A549 treated with Mapracorat at 1 μM for 4 hours (cell line): ENCODE measurements at places on chromosomes 1 and 21. TPM values are rescaled to one million over a fixed set of nuclear protein-coding genes. Genes with fewer than 3 reads are reported as not detected.

MCOLN3 gene
- total RNA-seq = 3.6 to 4.3 TPM (median 4.0 TPM) in 5 replicates

KIF17 gene
- total RNA-seq = 1.6 to 2.7 TPM (median 2.1 TPM) in 5 replicates

NUDT4B gene
- total RNA-seq = 0.95 to 1.6 TPM (median 1.3 TPM) in 5 replicates

CD164L2 gene
- not detected in 5 replicates for total RNA-seq

RORC gene
- total RNA-seq = 0.04 to 0.05 TPM in 2 of 5 replicates, not detected in the others

SPTA1 gene
- total RNA-seq = not detected in 5 replicates

LELP1 gene
- not detected in 5 replicates for total RNA-seq

KCNJ9 gene
- not detected in 5 replicates for total RNA-seq

SPATA1 gene
- 1.0 to 1.9 TPM (median 1.1 TPM) in 3 of 5 replicates, not detected in the others for total RNA-seq

CFHR3 gene
- total RNA-seq = 0.08 to 0.35 TPM (median 0.14 TPM) in 3 of 5 replicates, not detected in the others

LRRC3 gene
- total RNA-seq = 1.5 to 2.3 TPM (median 2.1 TPM) in 5 replicates
